ENCODE measurements at places on chromosomes 1 and 21.

GRCh38 chr1:180636138-180636537, 4.3 kb downstream of the XPR1 start:
- DNase-seq = no peak

DNA sequence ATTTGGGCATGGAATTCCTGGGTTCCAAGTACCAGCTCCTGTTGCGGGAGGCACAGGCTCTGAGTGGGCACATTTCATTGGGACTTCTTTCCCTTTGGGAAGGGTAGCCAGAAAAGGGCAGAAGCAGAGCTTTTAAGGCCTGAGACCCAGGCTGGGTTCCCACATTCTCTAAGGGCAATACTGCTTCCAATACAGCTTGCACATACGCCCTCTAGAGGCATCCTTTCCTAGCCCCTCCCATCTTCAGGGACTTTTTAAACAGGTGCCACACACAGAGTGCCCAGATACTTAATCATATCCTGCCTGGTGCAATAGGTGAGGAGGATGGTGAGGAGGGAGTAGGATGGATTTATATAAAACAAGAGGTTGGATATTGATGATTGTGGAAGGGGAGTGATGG, 5.7 kb downstream of the GPR88 start:
- DNase-seq = peak; percentile 26

GRCh38 chr1:48530727-48531351, 58.8 kb upstream of the SPATA6 start:
- no peak for DNase-seq

GRCh38 chr1:152440635-152441471, 26.8 kb upstream of the CRNN start:
- DNase-seq = peak; percentile 69

DNA sequence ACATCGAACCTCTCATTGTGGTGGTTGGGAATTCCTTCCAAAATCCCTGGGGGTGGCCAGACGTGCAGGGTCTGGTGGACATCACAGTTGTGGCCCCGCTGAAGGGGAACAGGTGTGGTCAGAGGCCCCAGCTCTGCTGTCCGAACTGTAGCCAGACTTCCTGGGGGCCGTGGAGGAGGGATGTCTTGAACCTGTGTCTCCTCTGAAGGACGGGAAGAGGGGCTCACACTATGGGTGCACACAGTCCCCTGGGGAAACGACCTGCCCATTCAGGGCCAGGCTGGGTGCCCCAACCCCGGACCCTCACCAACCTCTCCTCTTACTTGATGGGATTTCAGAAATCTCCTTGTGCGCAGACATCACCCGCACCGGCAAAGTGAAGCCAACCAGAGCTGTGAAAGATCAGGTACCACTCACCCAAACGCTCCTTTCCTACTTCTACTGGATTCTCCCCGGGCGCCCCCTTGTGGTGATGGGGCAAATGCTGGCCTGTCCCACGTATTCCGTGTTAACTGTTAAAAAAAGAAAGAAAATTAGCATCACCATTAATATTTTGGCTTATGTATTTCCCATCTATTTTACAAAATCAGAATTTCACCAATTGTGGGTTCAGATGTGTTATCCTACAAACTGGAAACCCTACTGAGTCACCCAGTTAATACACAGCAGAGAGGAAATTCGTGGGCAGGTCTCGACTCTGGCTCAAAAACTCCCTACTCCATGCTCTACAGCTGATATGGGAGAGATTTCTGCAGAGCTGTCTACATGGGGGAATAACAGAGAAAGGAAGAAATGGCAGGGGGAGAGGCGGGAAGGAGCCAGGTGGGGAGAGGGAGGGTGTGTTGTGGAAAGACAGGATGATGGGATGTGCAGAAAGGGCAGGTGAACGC, 28.1 kb downstream of the PADI4 start:
- peak; percentile 28 for DNase-seq

GRCh38 chr21:33367309-33367973, 35.8 kb upstream of the IFNGR2 start:
- DNase-seq = no peak

DNA sequence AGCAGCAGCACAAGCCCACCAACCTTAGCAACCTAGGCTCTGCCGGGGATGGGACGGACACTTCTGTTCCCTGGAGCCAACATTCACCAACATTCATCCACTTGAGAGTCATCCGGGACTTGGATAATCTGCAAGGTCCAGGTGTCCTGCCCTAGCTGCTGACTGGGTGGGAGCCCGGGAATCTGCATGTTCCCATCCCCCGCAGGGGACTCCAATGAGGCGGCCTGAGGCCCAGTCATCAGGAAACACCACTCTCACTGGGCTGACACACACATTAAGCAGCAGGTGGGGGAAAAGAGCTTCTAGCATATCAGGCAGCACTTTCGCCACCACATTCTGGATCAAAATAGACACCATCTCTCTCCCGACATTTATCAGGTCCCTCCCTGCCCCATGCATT, 38.4 kb upstream of the CCSAP start:
- no peak for DNase-seq

- DNase-seq = no peak
Measured at GRCh38 chr1:203250911-203251310, 21.4 kb upstream of the CHIT1 start.

GRCh38 chr1:171292799-171293198, 21.2 kb upstream of the FMO4 start:
- DNase-seq = no peak

- DNase-seq = no peak
Measured at GRCh38 chr21:32597205-32597604, 11.9 kb upstream of the TCP10L start.

GRCh38 chr1:203034422-203035110, 8.3 kb downstream of the PPFIA4 start:
- DNase-seq = no peak
